ENCODE measurements at places on chromosomes 2 and 18.

DNA sequence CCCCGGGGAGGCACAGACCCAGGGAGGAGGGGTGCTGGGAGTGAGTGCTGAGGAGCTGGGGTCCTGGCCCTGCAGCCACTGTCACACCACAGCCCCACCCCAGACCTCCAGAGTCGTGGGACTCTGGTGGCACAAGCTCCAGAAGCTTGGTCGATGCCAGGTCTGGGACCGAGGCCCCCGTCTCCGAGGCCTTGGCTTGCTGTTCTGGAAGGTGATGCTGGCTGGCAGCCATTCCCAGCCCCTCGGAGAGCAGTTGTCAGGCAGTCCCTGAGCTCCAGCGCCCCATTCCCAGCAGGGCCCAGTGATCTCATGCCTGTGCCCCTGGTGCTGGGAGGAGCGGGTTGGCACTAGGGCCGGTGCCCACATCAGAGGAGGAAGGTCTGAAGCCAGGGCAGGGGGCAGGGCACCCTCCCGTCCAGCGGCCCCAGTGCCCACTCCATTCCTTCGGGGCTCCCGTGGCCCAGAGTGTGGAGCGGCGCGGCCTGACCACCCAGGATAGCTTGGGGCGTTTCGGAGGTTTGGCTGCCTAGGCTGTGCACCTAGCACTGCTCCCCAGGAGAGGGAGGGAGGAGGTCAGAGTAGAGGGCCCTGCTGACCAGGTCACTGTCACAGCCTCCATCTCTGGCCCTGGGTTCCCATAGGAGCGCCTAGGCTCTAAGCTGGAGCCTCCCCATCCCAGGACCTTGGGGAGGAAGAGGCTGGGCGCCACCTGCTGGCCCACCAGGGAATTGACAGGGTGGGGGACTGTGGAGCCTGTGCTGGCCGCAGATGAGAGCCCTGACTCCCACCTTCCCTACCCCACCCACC is 16.8 kb upstream of the ALPI start:
- DNase-seq = no peak

GRCh38 chr2:135162786-135163185 is 110.7 kb downstream of the RAB3GAP1 start:
- DNase-seq = no peak

GRCh38 chr2:119683713-119684443 is 4.9 kb downstream of the TMEM177 start:
- no peak for DNase-seq

DNA sequence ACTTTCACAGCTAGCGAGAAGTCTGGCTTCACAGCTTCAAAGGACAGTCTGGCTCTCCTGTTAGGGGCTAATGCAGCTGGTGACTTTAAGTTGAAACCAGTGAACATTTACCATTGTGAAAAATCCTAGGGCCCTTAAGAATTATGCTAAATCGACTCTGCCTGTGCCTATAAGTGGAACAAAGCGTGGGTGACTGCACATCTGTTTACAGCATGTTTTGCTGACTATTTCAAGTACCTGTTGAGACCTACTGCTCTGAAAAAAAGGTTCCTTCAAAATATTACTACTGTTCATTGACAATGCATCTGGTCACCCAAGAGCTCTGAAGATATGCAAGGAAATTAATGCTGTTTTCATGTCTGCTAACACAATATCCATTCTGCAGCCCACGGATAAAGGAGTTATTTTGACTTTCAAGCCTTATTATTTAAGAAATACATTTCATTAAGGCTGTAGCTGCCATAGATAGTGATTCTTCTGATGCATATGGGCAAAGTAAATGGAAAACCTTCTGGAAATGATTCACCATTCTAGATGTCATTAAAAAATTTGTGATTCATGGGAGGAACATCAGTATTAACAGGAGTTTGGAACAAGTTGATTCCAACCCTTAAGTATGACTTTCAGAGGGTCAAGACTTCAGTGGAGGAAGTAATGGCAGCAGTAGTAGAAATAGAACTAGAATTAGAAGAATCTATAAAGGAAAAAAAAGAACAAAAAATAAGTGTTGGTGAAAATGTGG is 48.9 kb downstream of the POLR1A start:
- DNase-seq = no peak

DNA sequence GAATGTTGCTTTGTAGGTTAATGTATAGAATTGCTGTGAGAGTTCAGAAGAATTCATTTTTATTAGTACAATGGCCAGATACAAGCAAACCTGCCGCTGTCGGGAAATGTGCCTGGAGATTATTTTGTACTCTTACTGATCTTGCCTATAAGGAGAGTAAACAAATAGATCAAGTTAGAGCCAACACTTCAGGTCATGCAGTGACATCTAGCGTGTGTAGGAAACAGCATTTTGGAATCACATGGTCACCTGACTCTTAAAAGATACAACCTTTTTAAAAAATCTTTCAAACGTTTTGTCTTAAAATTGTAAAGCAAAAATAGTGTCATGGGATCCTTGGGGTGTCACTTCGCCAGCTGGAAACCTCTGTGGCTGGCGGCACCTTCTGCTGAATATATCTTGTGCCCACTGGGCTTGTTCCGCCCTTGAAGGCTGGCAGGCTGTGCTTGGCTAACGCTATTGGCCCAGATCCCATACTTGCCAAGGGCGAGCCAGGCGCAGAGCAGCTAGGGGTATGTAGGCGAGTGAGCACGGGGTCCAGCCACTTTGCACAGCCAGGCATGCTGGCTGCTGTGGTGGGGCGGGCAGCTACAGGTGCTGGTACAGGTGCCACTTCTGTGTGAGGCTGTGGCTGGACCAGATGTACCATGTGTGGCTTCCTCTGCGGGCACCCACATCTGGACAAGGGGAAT is 19.5 kb upstream of the RPRM start:
- DNase-seq = no peak

- DNase-seq = no peak
Measured at GRCh38 chr2:176260689-176261088, 8.6 kb upstream of the MTX2 start.

DNA sequence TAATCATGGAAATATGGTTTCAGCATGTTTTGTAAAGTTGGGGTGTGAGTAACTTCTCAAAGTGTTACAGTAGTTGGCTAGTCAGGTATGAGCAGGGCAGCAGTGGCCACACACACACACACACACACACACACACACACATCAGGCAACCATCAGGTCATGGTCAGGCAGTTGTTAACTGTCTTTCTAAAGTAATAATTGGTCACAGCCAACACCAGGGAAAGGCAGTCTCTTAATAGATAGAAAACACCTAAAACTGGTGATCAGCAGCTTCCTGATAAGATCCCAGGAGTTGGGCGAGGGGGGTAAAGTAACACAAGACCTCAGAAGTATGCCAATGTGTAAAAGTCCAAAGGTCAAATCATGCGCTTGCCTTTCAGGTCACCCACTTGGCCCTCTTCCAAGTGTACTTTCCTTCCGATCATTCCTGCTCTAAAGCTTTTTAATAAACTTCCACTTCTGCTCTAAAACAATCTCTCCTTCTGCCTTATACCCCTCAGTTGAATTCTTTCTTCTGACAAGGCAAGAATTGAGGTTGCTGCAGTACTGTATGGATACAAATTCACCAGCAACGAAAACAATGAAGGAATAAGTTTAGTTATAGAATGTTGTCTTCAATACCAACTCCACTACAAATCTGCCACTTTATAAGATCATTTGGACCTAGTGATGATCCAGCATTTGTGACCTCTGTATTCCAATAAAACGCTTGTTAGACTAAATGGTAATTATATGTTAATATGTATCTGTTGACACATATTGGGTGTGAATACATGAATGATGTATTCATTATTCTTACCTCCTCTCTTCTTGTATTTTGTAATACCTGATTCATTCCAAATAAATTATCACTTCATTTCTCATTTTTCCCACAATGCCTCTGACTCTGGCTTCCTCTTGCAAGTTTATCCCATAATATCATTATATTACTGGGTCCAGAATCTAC is 254.3 kb downstream of the METTL4 start:
- no peak for DNase-seq

GRCh38 chr2:22999951-23000350 is 385.0 kb upstream of the KLHL29 start:
- DNase-seq = no peak

GRCh38 chr2:170643346-170643745 is 71.8 kb upstream of the SP5 start:
- no peak for DNase-seq

- DNase-seq = no peak
Measured at GRCh38 chr18:32804134-32804888, 31.5 kb upstream of the KLHL14 start.

- no peak for DNase-seq
Measured at GRCh38 chr2:54122171-54122935, 6.9 kb downstream of the ACYP2 start.
